ENCODE measurements at places on chromosomes 12 and 14. TPM values are rescaled to one million over a fixed set of nuclear protein-coding genes. Genes with fewer than 3 reads are reported as not detected.

The PLXNC1 gene
- total RNA-seq: 0.53 TPM

The ACSM4 gene
- total RNA-seq: not detected

The MRPL52 gene
- 55.0 TPM for total RNA-seq

The FGD4 gene
- 30.4 TPM for total RNA-seq

The L3HYPDH gene
- 35.5 TPM for total RNA-seq

The A2M gene
- total RNA-seq: 1.4 TPM

The ESR2 gene
- 0.99 TPM for total RNA-seq

The MYF6 gene
- total RNA-seq: not detected

Data from pulmonary artery endothelial cell (primary cell).